Activated naive CD8-positive, alpha-beta T cell treated with anti-CD3 and anti-CD28 coated beads for 36 hours (primary cell): ENCODE measurements at places on chromosomes 1 and 21. TPM values are rescaled to one million over a fixed set of nuclear protein-coding genes. Genes with fewer than 3 reads are reported as not detected.

Gene CD84
- total RNA-seq = 13.5 TPM

Gene MPC2
- 61.6 TPM for total RNA-seq

Gene RPRD2
- 22.8 TPM for total RNA-seq

Gene CDA
- total RNA-seq = not detected

Gene TSPEAR
- not detected for total RNA-seq

Gene PDPN
- total RNA-seq = not detected

Gene EIF2D
- 112 TPM for total RNA-seq

Gene INSRR
- 0.20 TPM for total RNA-seq

Gene SPRR5
- total RNA-seq = not detected

Gene PTCH2
- 1.0 TPM for total RNA-seq
